Aorta (tissue), 5 donors: ENCODE measurements at places on chromosomes 5 and 9. TPM values are rescaled to one million over a fixed set of nuclear protein-coding genes. Genes with fewer than 3 reads are reported as not detected.
A peak's percentile ranks its signal among the peaks of the same experiment; 100 is the strongest.

Gene IFNA16
- total RNA-seq: not detected

Gene RFESD
- total RNA-seq: 0.75 TPM

Gene PRLR
- 1.1 TPM for total RNA-seq

Gene CDC20B
- total RNA-seq: not detected

DNA sequence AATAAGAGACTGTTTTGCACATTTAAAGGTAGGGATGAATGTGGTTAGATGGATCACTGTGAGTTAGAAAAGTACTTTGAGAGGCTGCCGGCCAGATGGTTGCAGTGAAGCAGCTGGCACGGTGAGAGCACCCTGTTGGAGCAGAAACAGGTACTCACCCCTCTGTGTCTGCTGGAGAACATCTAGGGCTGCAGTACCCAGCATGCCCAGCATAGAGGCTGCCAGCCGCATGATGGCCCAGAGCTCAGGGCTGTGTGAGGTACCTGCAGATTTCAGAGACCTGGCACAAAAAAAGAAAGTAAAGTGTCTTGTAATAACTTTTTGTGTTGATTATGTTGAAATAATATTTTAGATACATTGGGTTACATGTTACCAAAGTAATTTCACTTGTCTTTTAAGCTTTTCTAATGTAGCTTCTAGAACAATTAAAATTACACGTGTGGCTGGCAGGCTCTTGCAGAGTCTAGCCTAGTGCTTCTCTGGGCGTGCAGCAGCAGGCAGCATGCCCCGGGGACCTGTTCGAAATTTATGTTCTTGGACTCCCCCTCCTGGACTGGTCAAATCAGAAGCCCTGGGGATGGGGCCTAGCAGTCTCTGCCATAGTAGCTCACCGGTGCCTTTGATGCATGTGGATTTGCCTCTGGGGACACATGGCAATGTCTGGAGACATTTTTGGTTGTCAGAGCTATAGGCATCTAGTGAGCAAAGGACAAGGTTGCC lies 11.1 kb downstream of the WDR5 start:
- no peak overlapping the region for H3K4me3 ChIP-seq
- H3K36me3 ChIP-seq: no peaks in the 10 kb centered on the region
- H3K27ac ChIP-seq: no peak overlapping the region
- no peaks in the 10 kb centered on the region for H3K4me1 ChIP-seq
- H3K27me3 ChIP-seq: no peaks in the 10 kb centered on the region

DNA sequence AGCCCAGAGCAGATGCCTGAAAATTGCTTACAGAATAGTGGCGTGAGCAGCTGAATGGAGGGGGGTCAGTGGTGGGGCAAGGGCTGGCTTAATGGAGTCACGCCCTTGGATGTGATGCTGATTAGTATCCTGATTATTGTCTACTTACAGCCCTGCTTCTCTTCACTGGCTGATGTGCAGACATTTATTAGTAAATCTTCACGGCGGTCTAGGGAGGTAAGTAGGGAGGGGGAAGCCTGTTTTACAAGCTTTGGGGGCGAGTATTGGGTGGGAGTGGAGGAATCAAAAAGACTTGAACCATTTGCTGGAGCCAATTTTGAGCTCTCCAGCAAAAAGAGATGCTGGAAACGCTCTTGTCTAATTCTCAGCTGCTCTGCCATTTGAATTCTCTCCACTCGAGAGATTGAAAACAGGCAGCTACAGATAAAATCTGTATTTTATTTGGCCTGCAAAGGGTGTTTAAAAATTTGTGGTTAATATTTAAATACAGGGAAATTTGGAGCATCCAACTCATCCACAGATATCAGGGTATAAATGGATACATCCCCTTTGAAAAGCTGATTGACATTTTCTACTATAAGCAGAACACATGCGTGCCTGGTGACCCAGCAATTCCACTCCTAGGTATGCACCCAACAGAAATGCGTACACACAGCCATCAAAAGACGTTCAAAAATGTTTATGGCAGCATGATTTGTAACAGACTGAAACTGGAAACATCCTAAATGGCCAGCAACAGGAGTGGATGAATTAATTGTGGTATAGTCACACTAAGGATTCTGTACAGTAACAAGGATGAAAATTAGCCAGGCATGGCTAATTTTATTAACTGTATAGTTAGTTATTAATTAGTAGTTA lies 19.5 kb upstream of the ALDH1B1 start:
- peak; percentile 17 for DNase-seq
- H3K4me3 ChIP-seq: no peak overlapping the region
- H3K36me3 ChIP-seq: no peaks in the 10 kb centered on the region

- H3K36me3 ChIP-seq: no peaks in the 10 kb centered on the region
- H3K27me3 ChIP-seq: no peaks in the 10 kb centered on the region
- H3K27ac ChIP-seq: no peak overlapping the region
- H3K4me1 ChIP-seq: no peaks in the 10 kb centered on the region
- no peak for DNase-seq
These were observed 368.1 kb upstream of the GRIA1 start for GRCh38 chr5:153122403-153122802.

- no peak overlapping the region for H3K27ac ChIP-seq
- H3K36me3 ChIP-seq: no peaks in the 10 kb centered on the region
- no peak overlapping the region for H3K4me3 ChIP-seq
- H3K27me3 ChIP-seq: no peaks in the 10 kb centered on the region
- no peak for DNase-seq
These were observed 71.5 kb downstream of the DAP start for GRCh38 chr5:10689391-10690081.
